GM04504 (cell line): ENCODE measurements at places on chromosomes 5 and 9.

DNA sequence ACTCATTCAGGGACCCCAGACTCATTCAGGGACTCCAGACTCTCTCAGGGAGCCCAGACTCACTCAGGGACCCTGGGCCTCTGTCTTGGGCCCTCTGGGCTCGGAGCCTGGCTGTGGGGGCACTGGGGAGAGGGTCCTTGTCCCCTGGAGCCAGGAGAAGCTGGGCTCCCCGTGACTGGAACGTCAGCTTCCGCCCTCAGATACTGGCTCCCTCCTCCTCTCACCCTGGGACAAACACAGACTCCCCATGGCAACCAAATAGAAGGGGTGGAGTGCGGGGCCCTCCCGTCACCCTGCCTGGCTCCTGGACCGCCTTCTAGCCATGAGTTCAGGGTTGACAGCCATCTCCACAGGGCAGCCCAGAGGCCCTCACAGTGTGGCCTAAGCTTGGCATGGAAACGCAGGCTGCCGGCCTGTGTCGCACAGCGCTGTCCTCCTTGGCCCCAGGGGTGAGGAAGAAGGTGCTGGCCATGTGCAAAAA lies 27.6 kb downstream of the ZDHHC11B start:
- no peak for DNase-seq

DNA sequence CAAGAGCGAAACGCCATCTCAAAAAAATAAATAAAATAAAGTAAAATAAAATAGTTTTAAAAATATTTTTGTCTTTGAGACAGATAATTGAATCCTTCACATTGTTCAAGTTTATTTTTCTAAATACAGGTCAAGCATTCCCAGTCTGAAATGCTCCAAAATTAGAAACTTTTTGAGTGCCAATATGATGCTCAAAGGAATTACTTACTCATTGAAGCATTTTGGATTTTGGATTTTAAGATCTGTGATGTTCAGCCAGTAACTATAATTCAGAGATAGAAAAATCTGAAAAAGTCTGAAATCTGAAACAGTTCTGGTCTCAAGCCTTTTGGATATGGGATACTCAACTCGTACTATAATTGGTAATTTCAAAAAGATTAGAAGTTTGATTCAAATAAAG lies 39.8 kb downstream of the RBM27 start:
- no peak for DNase-seq

DNA sequence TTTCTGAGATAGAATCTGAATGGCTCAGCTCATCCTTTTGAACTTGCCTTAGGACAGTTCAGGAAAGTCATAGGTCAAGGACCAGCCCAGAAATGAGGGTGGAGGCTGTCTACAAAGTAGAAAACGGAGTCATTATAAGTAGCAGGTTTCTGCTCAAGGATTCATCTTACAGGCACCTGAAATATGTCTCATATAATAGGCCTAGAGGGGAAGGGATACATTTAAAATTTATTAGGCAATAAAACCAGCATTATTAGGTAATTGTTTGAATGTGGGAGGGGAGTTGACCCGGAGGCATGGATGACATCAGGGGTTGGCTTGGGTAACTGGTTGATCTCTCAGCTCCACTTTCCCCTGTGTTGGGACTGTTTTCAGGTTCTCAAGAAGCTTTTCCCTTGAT lies 11.9 kb upstream of the GALNT10 start:
- DNase-seq, result no peak

DNA sequence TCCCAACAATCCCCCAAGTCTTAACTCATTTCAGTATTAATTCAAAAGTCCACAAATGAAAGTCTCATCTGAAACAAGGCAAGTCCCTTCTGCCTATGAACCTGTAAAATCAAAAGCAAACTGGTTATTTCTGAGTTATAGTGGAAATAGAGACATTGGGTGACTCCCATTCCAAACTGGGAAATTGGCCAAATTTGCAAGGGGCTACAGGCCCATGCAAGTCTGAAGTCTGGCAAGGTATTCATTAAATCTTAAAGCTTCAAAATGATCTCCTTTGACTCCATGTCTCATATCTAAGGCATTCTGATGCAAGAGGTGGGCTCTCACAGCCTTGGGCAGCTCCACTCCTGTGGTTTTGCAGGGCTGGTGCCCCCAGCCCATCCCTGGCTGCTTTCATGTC lies 167.9 kb downstream of the HTR1A start:
- no peak for DNase-seq

- DNase-seq, result no peak
Measured at GRCh38 chr5:1164696-1165630, 36.4 kb upstream of the SLC6A19 start.

- DNase-seq, result no peak
Measured at GRCh38 chr9:2281803-2282185, 266.6 kb downstream of the SMARCA2 start.

DNA sequence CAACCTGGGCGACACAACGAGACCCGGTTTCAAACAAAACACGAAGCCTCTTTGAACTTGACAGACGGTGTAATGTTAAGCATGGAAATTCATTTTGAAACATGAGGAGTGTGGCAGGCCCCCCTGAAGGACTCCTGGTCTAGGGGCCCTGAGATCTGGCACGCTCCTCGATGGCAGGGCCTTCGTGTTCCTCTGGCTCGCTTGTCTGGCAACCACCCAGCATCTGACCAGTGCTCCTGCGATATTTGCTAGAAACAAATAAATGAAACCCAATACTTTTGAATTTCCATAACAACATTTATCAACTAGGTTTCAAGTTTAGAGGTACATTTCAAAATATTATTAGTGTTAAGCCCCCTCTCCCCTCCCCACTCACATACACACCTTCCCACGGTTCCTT lies 193.0 kb downstream of the ERCC6L2 start:
- no peak for DNase-seq
